Naive thymus-derived CD4-positive, alpha-beta T cell (primary cell): ENCODE measurements at places on chromosomes 4 and X. TPM values are rescaled to one million over a fixed set of nuclear protein-coding genes. Genes with fewer than 3 reads are reported as not detected.

DNA sequence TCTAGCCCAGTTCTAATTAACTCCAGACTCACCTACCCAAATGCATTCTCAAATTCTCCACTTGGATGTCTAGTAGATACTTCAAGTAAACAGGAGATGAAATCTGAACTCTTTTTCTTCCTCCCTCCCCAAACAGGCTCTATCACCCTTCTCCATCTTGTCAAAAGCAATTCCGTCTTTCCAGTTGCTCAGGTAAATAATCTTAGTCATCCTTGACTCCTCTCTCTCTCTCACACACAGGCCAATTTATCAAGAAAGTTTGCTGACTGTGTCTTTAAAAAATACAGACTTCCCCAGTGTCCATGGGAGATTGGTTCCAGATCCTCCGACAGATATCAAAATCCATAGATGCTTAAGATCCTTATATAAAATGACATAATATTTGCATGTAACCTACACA is 12.9 kb downstream of the TXK start:
- peaks cover 5% of the 10 kb centered on the region for H3K36me3 ChIP-seq
- no peaks in the 10 kb centered on the region for H3K27me3 ChIP-seq
- no peak overlapping the region for H3K27ac ChIP-seq
- H3K4me1 ChIP-seq: peaks cover 9% of the 10 kb centered on the region
- no peak for DNase-seq

DNA sequence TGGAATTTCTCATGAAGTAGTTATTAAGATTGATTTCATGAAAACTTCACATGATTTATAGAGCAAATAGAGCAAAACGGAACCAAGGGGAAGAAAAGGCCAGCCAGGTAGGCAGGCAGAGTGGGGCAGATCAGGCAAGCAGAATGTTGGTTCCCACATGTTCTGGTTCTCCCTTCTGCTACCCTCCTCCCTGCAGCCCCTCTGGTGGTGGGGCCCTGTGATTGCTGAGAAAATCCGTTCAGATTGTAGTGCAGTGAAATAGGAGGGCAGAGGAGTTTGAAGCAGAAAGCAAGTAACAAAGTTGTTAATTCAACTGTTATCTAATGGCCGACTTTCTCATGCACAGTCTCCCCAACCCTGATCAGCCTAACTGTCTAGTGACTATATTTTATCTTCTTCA is 185.3 kb downstream of the MID1IP1 start:
- H3K27ac ChIP-seq: no peak overlapping the region
- no peaks in the 10 kb centered on the region for H3K4me1 ChIP-seq
- H3K4me3 ChIP-seq: no peak overlapping the region

DNA sequence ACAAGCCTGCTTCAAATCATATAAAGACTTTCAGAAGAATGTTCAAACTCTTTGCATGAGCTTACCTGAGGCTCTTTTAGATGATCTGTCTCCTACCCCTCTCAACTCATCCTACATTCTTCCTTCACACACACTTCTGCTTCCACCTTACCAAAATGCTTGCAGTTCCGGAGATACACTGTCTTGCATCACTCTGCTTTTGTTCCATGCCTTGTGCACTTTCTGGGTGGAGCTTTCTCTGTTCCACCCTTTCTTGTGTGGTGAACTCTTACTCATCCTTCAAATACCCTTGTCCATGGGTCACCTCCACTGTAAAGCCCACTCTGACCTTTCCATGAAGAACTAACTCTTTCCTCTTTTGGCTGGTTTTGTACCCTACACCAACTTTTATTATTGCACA is 18.4 kb upstream of the MGST2 start:
- DNase-seq: no peak
- H3K4me1 ChIP-seq: no peaks in the 10 kb centered on the region
- no peak overlapping the region for H3K27ac ChIP-seq
- H3K36me3 ChIP-seq: no peaks in the 10 kb centered on the region
- H3K4me3 ChIP-seq: no peak overlapping the region

DNA sequence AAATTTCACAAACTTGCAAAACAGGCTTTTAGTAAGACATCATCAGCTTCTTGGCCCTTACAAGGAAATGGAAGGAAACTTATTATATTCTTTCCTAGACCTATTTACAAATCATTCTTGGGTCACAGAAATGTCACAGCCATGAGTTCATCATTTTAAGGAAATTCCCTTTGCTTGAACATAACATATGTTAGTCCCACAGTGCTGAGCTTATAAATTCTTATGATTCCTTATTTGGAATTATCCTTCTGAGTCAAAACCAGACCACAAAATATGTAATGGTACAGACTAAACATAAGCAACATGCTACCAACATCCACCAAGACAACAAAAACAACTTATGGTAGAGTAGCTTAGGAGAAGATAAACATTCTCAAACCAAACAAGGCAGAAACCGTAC is 236.9 kb upstream of the CTSO start:
- no peaks in the 10 kb centered on the region for H3K36me3 ChIP-seq
- H3K27ac ChIP-seq: no peak overlapping the region
- no peaks in the 10 kb centered on the region for H3K27me3 ChIP-seq
- no peak overlapping the region for H3K4me3 ChIP-seq
- DNase-seq: no peak

DNA sequence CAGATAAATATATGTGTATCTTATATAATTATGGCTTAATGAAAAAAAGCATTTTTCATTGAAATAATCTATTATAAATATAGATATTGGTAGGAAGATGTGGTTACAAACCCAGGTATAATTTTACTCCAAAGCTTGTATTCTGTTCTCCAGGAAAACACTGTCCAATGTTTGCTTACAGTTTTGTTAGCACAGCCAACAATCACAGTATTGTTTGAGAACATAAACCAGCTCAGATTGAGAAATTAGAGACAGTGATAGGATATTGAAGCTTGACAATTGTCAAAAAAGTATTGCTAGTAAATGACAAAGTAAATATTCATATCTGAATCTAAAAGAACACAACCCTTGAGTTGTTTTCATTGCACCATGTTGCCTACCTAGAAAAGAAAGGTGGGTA is 228.8 kb downstream of the ADGRL3 start:
- H3K36me3 ChIP-seq: no peaks in the 10 kb centered on the region
- H3K27me3 ChIP-seq: no peaks in the 10 kb centered on the region
- H3K4me1 ChIP-seq: no peaks in the 10 kb centered on the region
- H3K27ac ChIP-seq: no peak overlapping the region
- H3K4me3 ChIP-seq: no peak overlapping the region
- DNase-seq: no peak

DNA sequence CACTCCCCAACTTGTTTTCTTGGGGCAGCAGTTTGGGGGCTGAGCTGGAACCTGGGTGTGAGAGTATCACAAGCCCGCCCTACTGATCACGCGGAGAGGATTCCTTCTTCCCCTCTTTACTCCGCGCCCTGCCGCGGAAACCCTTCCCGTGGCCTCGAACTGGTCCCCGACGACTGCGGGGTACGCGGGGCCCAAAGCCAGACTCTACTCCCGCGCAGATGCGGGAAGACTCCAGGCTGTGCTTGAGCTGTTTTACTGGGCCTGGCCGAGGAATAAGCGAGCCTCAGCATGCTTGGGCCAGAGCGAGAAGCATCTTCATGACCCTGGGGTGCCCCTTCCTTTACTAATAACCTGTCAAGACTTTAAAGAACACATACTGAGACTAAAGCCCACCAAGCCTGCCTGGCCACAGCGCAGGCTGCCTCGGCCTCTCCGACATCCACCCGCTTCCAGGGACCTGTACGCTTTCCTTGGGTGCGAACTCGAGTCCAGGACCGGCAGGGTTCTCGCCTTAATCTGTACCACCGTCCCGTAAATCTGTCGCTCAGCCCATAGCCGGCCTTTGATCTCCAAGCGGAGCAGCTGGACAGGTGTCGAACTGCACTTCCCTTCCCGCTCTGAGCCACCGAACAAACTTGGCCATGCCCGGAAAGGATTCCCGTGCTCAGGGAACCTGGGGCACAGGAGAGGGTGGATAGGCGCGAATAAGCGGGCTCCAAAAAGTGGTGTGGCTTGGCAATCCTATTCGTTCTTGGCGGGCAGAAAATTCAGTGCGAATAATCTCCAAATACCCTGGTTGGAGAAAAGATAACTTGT is 55.0 kb upstream of the TMEM33 start:
- no peaks in the 10 kb centered on the region for H3K4me1 ChIP-seq
- no peaks in the 10 kb centered on the region for H3K36me3 ChIP-seq
- H3K27me3 ChIP-seq: peaks cover 27% of the 10 kb centered on the region
- H3K4me3 ChIP-seq: no peak overlapping the region

- no peak overlapping the region for H3K27ac ChIP-seq
- H3K36me3 ChIP-seq: no peaks in the 10 kb centered on the region
Observed at GRCh38 chr4:36979533-36979932, 265.0 kb upstream of the NWD2 start.

GRCh38 chrX:131289527-131289926 is 421 bp upstream of the IGSF1 start:
- no peaks in the 10 kb centered on the region for H3K4me1 ChIP-seq
- H3K4me3 ChIP-seq: no peak overlapping the region
- H3K36me3 ChIP-seq: no peaks in the 10 kb centered on the region
- DNase-seq: no peak

GRCh38 chrX:155231163-155231562 is 14.9 kb downstream of the VBP1 start:
- H3K4me1 ChIP-seq: no peaks in the 10 kb centered on the region
- peaks cover 4% of the 10 kb centered on the region for H3K36me3 ChIP-seq
- H3K27ac ChIP-seq: no peak overlapping the region
- H3K4me3 ChIP-seq: no peak overlapping the region

- H3K27ac ChIP-seq: no peak overlapping the region
- no peaks in the 10 kb centered on the region for H3K4me1 ChIP-seq
- no peak overlapping the region for H3K4me3 ChIP-seq
- H3K27me3 ChIP-seq: no peaks in the 10 kb centered on the region
Observed at GRCh38 chr4:147477439-147477838, 3.5 kb upstream of the EDNRA start.

- H3K36me3 ChIP-seq: no peaks in the 10 kb centered on the region
- no peaks in the 10 kb centered on the region for H3K27me3 ChIP-seq
- H3K4me1 ChIP-seq: no peaks in the 10 kb centered on the region
- H3K4me3 ChIP-seq: no peak overlapping the region
Observed at GRCh38 chrX:3134316-3134945, 93.2 kb downstream of the ARSF start.

GRCh38 chrX:154369449-154370299 is 4.8 kb downstream of the FLNA start:
- no peaks in the 10 kb centered on the region for H3K27me3 ChIP-seq
- peak overlapping the region; percentile 91 for H3K27ac ChIP-seq
- DNase-seq: peak; percentile 56
- peaks cover 36% of the 10 kb centered on the region for H3K36me3 ChIP-seq
- H3K4me3 ChIP-seq: peak overlapping the region; percentile 82

DNA sequence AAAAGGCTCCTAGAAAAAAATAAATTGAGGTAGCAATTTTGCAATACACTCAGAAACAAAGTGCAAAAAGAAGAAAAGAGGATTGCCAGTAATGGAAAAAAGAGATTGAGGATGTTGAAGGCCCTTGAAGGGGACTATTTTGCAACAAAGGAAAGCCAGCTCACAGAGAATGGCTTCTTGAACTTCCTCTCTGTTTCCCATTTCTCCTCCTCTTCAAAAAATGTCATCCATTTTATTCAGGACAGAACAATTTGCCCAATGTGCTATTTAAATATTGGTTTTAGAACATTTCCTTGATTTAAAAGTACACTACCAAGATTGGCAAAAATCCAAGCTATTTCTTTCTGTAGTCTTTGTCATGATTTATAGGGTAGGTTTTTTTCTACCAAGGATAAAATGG is 60.2 kb downstream of the GASK1B start:
- no peak overlapping the region for H3K27ac ChIP-seq
- H3K27me3 ChIP-seq: no peaks in the 10 kb centered on the region
- H3K4me1 ChIP-seq: no peaks in the 10 kb centered on the region
- no peak overlapping the region for H3K4me3 ChIP-seq
- H3K36me3 ChIP-seq: no peaks in the 10 kb centered on the region

DNA sequence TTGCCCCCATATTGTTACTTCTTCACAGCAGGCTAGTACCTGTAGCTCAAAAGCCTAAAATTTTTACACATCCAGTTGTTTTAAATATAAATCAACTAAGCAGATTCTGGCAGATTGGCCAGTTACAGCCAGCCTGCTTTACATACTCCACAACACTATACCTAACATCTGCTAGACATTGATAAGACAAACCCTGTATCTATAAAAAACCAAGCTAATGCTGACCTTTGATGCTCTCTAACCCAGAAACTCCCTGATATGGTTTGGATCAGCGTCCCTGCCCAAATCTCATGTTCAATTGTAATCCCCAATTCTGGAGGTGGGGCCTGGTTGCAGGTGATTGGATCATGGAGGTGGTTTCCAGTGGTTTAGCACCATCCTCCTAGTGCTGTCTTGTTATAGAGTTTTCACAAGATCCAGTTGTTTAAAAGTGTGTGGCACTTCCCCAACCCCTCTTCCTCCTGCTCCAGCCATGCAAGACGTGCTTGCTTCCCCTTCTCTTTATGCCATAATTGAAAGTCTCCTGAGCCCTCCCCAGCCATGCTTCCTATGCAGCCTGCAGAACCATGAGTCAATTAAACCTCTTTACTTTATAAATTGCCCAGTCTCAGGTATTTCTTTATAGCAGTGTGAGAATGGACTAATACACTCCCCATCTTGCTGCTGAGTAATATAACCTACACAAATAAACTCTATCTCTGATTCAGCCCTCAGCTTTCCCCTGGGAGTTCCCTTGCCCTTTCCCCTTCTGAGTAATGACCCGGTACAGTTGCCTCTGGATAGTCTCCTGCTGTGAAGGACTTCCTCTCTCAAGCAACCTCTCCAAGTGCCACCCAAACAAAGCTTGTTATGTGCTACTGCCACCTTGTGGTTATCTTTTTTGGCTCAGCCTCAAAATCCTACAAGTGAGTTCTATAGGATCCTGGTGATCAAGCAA is 39.6 kb downstream of the ZCCHC13 start:
- H3K27me3 ChIP-seq: no peaks in the 10 kb centered on the region
- no peak overlapping the region for H3K27ac ChIP-seq
- no peak overlapping the region for H3K4me3 ChIP-seq
- H3K36me3 ChIP-seq: no peaks in the 10 kb centered on the region
- no peaks in the 10 kb centered on the region for H3K4me1 ChIP-seq

- no peak overlapping the region for H3K4me3 ChIP-seq
- H3K4me1 ChIP-seq: no peaks in the 10 kb centered on the region
- DNase-seq: no peak
- no peaks in the 10 kb centered on the region for H3K27me3 ChIP-seq
Observed at GRCh38 chr4:1767061-1767769, 25.9 kb upstream of the FGFR3 start.

GRCh38 chr4:25128671-25129070 is 31.6 kb downstream of the SEPSECS start:
- no peaks in the 10 kb centered on the region for H3K4me1 ChIP-seq
- H3K36me3 ChIP-seq: no peaks in the 10 kb centered on the region
- no peak overlapping the region for H3K4me3 ChIP-seq
- DNase-seq: no peak
- H3K27me3 ChIP-seq: no peaks in the 10 kb centered on the region
- no peak overlapping the region for H3K27ac ChIP-seq

- no peaks in the 10 kb centered on the region for H3K27me3 ChIP-seq
- no peak overlapping the region for H3K4me3 ChIP-seq
- no peak for DNase-seq
Observed at GRCh38 chrX:2340991-2341390, 159.8 kb downstream of the DHRSX start.

ADGRG2 gene
- total RNA-seq: not detected

TXK gene
- total RNA-seq: 117 TPM

MTTP gene
- total RNA-seq: not detected
